ENCODE measurements at places on chromosomes 1 and 21.

DNA sequence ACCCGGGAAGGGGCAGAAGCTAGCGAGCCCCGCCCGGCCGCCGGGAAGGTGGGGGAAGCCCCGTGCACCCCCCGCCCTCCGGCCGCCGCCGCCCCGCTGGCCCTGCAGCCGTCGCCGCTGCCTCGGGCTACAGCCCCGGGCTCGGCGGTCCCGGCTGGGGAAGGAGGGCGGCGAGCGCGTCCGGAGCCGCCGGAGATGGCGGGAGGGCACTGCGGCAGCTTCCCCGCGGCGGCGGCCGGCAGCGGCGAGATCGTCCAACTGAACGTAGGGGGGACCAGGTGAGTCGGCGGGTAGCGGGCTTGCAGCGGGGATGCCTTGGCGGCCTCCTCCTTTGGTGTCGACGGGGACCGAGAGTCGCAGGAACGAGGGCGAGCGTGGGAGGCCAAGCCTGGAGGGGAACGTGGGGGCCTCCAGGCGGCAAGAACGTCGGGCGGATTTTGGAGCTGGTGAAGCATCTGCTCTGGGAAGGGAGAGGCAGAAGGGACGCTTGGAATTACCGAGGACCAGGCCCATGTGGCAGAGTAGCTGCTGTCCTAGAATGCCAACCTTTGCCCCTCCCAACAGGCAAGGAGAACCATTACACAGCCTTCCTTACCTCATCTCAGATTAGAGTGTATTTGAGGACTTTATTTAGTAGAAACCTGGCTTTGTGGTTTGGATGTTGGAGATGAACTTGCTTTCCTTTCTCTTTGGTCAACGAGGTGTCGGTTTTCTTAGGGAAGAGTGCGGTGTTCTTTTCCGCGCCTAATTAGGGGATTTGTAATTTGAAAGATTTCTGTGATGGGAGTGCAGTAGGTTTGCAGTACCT is 591 bp downstream of the KCTD3 start:
- no peak for DNase-seq

DNA sequence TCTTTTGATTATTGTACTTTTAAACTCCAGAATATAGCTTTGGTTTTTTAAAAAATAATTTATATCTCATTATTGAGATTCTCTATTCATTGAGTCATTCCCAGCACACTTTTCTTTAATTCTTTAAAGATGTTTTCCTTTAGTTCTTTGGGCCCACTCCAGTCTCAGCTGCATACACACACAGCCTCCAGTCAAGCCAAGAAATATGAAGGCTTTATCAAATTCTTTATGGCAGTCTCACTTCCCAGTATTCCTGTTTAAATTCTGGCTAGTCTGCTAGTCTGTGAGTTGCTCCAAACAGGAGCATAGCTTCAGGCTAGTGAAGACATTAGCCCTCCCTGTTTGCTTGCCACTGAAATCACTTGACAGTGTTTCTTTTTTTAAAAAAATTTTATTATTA is 61.2 kb downstream of the CRP start:
- DNase-seq = no peak

DNA sequence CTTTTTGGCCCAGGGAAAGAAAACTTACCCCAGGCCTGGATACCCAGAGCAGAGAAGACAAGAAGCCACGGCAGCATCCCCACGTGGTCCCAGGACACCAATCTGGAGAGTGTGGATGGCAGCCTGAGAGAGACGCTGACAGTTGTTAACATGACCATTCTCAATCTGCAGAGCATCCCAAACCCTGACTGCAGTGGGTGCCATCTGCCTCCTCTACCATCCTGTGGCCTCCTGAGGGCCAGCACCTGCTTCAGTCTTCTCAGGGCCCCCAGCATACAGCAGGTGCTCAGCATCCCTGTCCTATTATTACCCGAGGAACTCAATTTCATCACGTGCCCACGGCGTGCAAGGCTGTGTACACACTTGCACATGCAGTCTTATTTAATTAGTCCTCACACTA is 785 bp downstream of the PGLYRP4 start:
- no peak for DNase-seq

DNA sequence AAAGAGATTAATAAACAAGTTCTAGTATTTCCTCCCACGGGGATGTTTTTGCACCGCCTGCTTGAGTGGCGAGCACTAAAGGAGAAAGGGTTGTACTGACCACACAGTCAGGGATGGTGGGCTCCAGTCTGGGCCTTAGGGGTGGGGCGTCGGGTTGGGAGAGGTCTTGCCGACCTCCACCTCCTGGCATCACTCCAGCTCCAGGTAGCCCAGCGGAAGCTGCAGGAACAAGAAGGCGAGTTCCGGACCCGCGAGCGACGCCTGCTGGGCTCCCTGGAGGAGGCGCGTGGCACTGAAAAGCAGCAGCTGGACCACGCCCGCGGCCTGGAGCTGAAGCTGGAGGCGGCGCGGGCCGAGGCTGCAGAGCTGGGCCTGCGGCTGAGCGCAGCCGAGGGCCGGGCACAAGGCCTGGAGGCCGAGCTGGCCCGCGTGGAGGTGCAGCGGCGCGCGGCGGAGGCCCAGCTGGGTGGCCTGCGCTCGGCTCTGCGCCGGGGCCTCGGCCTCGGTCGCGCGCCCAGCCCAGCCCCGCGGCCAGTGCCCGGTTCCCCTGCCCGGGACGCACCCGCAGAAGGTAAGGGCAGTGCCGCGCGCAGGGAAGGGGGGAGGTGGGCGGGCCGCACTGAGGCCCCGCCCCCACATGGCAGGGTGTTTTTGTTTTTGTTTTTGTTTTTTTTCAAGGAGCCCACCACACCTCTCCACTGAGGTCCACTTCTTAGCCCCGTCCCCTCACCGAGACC is 19.7 kb downstream of the MFAP2 start:
- peak; percentile 42 for DNase-seq

GRCh38 chr1:34983700-34984355 is 1.3 kb downstream of the TMEM35B start:
- no peak for DNase-seq

- DNase-seq = no peak
Measured at GRCh38 chr1:17377325-17377953, 5.4 kb downstream of the PADI6 start.

GRCh38 chr21:14591882-14592281 is 45.8 kb upstream of the SAMSN1 start:
- no peak for DNase-seq

- DNase-seq = no peak
Measured at GRCh38 chr1:1022302-1023009, 2.5 kb downstream of the AGRN start.

GRCh38 chr1:152855661-152856060 is 4.1 kb upstream of the LCE7A start:
- DNase-seq = no peak

DNA sequence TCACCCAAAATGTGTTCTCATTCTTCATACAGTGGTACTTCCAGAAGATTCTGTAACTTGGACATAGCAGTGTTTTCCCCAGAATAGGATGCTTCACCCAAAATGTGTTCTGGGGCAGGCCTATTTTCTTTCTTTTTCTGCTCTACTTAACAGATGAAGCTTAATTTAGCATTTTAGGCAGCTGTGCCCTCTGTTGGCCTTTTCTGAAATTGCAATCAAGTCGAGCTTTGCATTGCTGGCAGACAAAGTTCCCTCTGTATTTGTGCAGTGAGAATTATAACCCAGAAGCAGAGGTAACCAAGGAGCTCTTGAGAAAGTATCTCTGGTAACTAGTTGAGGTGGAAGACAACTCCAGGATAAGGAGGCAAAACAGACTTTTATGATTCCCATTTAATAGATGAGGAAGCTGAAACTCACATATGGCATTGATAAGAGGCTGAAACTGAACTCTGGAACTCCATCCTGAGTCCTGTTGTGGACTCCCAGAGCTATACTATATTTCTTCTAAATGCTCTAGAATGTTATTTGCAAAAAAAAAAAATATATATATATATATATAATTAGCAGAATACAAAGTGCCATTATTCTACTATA is 50.3 kb upstream of the L1TD1 start:
- no peak for DNase-seq

DNA sequence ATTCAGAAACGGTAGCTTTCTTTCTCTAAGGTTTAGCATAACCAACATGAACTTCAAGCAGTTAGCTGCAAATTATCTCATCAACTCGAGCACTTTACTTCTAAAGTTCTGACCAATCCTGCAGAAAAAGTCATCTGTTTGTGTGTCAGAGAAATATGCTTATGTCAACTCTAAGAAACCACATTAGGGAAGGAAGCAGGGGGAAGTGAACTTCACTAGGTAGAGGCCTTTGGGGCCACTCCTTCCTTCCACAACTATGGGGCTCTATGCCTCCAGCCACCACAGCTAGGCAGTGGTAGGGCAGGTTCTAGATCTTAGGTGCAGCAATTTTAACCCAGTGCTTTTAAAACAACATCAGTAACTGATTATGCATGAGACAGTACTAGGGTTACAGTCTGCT is 375.9 kb downstream of the DSCAM start:
- no peak for DNase-seq
